ENCODE measurements at places on chromosomes 2 and 18.

DNA sequence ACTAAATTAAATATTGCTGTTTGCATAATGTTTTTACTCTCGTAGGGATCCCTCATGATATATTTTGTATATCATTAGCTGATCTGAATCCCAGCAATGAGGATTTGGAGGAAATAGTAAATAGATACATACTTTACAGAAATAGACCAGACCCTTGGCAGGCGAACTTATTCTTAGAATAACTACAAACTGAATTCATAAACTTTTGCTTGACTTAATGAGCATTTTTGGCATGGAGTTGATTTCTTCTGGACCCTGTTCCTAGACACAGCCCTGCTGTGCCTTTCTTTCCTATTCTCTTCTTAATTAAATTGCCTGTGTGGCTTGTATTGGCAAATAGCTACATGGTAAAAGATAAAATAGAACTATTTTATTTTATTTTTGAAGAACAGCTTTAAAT, 145.9 kb downstream of the GREB1L start:
- no peak for DNase-seq

GRCh38 chr18:61998335-61998734, 105.5 kb upstream of the RNF152 start:
- no peak for DNase-seq

- no peak for DNase-seq
Measured at GRCh38 chr2:119760237-119760955, 674 bp downstream of the PTPN4 start.

DNA sequence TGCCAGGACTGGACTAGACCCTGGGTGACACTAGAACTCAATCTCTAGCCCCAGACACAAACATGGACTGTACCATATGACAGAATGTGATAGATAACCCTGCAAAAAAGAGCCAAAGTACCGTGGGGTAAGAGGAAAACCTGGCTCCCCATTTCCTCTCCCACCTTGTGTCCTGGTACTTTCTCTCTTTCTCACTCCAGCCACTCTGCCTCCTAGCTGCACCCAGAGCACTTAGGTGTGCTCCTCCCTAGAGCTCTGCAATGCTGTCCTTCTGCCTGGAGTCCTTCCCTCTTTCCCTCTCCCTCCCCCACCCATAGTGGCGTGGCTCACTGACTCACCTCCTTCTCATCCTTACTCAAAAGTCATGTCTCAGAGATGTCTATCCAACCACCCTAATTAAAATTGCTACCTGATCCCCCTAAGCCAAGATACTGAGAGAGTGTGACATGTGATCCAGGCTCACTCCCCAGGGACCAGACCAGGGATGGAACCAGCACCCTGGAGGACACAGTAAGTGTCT, 171.3 kb downstream of the LOXHD1 start:
- DNase-seq: no peak

GRCh38 chr2:128788636-128789220, 470.1 kb upstream of the HS6ST1 start:
- DNase-seq: no peak

DNA sequence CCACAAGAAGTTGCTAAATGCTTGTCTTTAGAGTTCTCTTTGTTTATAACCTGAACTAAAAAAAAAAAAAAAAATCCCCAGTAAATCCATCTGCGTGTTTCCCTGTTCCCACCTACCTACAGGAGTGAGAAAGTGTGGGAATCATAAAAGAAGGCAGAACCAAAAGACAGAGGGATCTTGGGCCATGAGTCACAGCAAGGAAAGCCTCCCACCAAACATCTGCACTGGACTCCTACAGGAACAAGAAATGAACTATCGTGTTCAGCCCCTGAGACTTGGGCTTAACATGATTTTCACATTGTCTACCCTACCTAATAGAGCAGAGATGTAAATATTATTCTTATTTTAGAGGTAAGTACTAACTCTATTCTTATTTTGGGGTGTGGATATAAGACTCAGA, 1761.2 kb upstream of the CELF4 start:
- no peak for DNase-seq

GRCh38 chr18:26336572-26336971, 110.3 kb downstream of the TAF4B start:
- DNase-seq: no peak

Measured in fibroblast of skin of back (primary cell).